Occipital lobe (tissue), 3 donors: ENCODE measurements at places on chromosomes 4 and X.

DNA sequence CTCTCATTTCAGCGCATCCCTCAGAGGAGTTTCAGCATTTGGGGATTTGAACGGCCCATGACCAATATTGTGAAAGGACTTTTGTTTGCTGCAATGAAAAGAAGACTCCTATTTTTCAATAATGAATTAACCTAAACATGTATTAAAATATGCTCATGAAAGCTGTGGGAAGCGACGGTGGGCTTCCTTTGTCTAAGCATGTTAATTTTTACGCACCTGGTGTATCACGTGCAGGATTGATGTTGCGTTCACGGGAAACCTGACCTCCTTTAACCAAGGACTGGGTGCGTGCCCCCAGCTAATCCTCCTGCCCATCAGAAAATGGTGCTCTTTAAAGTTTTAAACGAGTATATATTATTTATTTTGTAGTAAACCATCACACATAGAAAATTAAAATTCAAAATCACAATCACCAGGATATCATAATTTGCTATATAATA, 590 bp upstream of the CCDC110 start:
- DNase-seq, result no peak

DNA sequence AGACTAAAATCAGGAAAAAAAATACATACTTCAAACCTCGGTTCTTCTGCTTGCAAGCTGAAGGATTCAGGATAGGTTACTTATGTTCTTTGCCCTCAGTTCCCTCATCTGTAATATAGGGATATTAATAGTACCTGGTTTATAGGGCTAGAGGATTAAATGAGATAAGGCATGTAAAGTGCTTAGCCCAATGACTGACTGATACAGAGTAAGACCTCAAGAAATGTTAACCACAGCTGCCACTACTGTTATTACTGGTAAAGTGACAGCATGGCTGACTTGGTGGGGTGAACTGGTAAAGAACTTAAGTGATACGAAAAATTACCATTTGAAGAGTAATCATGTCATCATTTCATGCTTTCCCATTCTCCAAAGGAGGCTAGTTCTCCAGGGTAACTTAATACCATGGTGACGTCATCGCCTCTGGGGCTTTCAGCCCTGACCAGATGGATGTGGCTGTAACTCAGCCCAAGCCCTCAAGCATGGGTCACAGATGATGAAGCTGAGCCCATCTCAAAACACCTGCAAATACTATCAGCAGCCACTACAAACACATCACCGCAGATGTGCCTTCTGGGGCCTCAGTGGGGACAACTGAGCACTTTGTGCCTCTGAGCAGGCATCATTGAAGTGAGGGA, 44.5 kb upstream of the SCML1 start:
- no peak for DNase-seq

GRCh38 chr4:67546971-67547370, 1.7 kb upstream of the CENPC start:
- no peak for DNase-seq

- DNase-seq, result no peak
Measured at GRCh38 chr4:17204908-17205307, 306.5 kb upstream of the LDB2 start.

- DNase-seq, result no peak
Measured at GRCh38 chr4:82918091-82918490, 17.6 kb downstream of the THAP9 start.

GRCh38 chrX:100830547-100830946, 10.4 kb downstream of the CSTF2 start:
- DNase-seq, result no peak
